ENCODE measurements at places on chromosomes 11 and 22. TPM values are rescaled to one million over a fixed set of nuclear protein-coding genes. Genes with fewer than 3 reads are reported as not detected.
A peak's percentile ranks its signal among the peaks of the same experiment; 100 is the strongest.

Gene SAA1
- total RNA-seq, result 0.98 TPM

GRCh38 chr11:109604481-109605400 lies 182.8 kb downstream of the C11orf87 start:
- no peak for DNase-seq

- no peak for DNase-seq
Measured at GRCh38 chr22:27336151-27337090, 465.1 kb downstream of the MN1 start.

GRCh38 chr22:35475545-35475944 lies 65.1 kb upstream of the RASD2 start:
- DNase-seq, result no peak

DNA sequence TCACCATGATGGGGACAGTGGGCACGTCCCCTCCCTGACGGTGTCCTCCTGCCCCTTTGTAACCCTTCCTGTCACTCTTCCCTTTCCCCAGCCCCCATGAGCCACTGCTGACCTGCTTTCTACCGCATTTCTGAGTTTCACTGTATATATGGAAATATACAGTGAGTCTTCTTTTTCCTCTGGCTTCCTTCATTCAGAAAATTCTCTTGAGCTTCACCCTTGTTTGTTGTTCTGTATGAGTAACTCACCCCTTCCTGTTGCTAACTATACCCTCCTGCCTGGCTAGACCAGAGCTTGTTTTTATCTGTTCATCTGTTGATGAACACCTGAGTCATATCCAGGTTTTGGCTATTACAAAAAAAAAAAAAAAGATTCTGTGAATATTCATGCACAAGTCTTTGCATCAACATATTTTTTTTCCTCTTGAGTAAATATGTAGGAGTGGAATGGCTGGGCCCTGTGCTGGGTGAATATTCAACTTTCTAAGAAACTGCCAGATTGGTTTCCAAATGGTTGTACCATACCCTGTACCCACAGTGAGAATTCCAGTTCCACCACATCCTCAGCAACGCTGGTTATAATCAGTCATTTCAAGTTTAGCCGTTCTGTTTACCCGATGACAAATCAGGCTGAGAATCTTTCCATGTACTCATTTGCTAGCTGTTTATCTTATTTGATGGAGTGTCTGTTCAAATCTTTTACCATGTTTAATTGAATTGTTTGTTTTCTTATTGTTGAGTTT lies 62.0 kb downstream of the IGF2 start:
- DNase-seq, result peak; percentile 63

GRCh38 chr22:17791196-17791595 lies 16.9 kb upstream of the BID start:
- no peak for DNase-seq

GRCh38 chr11:87366763-87367405 lies 329.1 kb downstream of the TMEM135 start:
- peak; percentile 21 for DNase-seq

Gene SOX10
- total RNA-seq, result not detected

Gene TMEM135
- 37.6 TPM for total RNA-seq

- no peak for DNase-seq
Measured at GRCh38 chr11:128517451-128518230, 69.7 kb downstream of the ETS1 start.

DNA sequence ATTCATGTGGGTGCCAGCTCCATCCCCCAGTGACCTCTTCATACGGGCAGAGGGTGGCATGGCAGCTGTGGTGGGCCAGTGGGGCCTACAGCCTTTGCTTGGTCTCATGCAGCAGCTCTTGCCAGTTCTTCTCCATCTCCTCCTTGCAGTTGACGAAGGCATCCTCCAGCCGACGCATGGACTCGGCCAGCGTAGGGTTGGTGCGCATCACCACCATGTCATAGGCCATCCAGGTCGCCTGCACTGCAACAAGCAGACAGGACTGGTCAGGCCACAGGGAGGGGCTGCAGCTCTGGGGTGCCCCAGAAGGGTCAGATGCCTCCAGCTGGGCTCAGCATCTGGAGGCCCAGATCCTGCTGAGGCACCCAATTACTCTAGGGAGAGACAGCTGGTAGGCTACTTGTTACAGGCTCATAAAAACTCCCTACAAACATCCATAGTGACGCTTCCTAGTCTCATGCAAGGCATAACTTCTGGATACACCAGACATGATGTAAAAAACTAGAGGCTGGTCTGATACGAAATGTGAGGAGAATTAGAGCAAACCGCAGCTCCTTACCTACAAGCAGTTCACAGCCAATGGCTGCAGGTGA lies 5.6 kb downstream of the KLHDC7B start:
- no peak for DNase-seq

GRCh38 chr22:37981282-37982011 lies 2.9 kb downstream of the SOX10 start:
- DNase-seq, result no peak

- peak; percentile 77 for DNase-seq
Measured at GRCh38 chr11:77073328-77074001, 6.7 kb downstream of the CAPN5 start.

DNA sequence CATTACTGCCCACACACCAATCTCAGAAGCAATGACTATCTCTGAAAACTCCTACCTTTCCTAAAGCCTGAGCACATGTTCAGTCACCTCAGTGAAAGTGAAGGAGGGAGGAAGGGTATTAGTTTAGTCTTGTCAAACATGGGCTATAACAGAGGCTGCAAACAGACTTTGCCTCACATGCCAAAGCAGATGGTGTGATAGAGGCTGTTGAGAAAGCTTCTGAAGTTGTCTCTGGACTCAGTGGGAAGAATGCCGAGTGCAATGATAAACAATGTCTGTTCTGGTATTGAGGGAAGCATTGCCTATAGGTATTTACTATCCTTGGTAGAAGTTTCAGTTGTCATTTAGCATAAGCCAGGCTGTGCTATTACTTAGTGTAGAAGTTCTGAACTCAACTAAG lies 314.5 kb upstream of the CCDC90B start:
- no peak for DNase-seq

DNA sequence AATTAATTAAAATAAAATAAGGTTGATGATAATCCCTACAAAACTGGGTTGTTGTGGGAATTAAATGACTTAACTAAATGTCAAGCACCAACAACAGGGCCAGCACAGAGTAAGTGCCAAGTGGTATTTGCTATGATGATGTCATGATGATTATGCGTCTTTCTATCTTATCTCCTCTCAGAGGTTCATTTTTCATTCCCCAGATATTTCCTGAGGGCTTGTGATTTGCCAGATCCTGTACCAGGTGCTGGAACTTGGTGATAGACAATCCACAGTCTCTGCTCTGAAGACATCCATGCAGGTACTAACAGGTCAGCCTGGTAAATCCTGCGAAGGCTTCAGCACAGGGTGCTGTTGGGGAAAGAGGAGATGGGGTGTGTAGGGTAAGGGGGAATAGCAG lies 8.1 kb upstream of the MYH9 start:
- DNase-seq, result peak; percentile 24

DNA sequence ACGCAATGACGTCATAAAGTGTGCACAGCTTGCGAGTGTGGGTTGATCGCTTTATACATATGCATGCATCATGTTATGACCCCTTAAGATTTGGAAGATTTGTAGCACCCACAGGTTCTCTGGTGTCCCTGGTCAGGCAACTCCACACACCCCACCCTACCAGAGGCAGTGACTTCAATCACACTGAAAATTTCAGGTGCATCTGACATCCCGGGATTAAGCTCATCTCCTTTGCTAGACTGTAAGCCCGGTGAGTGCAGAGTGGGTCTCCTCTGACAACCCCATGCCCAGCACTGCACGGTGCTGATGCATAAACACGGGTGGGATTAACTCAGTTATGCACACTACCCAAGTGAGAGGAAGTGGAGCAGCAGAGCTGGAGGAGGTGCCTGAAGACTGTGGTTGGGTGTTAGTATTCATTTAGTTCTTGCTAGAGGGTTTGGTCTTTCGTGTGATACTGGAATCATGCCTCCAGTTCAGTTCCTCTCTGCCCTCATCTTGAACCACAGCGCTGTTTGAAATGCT lies 6.5 kb downstream of the ARSA start:
- no peak for DNase-seq

Gene OR56A4
- total RNA-seq, result not detected

Gene SMIM35
- not detected for total RNA-seq

- DNase-seq, result no peak
Measured at GRCh38 chr11:80165744-80166143, 724.9 kb upstream of the TENM4 start.

Gene OR5AS1
- total RNA-seq, result not detected
